ENCODE measurements at places on chromosomes 5 and 9. TPM values are rescaled to one million over a fixed set of nuclear protein-coding genes. Genes with fewer than 3 reads are reported as not detected.

The SEMA5A gene
- 0.12 TPM for total RNA-seq

The GARIN3 gene
- total RNA-seq, result 0.31 TPM

The ALDH1B1 gene
- 31.4 TPM for total RNA-seq

GRCh38 chr5:169695025-169695625 is 58.0 kb downstream of the DOCK2 start:
- no peak for DNase-seq

GRCh38 chr5:13708432-13708831 is 236.1 kb downstream of the DNAH5 start:
- DNase-seq, result no peak

GRCh38 chr9:33778700-33779351 is 16.5 kb upstream of the PRSS3 start:
- DNase-seq, result peak; percentile 27

GRCh38 chr9:32442433-32442832 is 58.0 kb downstream of the ACO1 start:
- DNase-seq, result no peak

GRCh38 chr9:21941337-21941995 is 52.7 kb downstream of the CDKN2A start:
- DNase-seq, result no peak

The PCDHGC5 gene
- not detected for total RNA-seq

- no peak for DNase-seq
Measured at GRCh38 chr9:114250235-114250568, 72.7 kb upstream of the ORM1 start.

GRCh38 chr9:38092656-38093055 is 23.6 kb upstream of the SHB start:
- DNase-seq, result no peak

The SHC3 gene
- not detected for total RNA-seq

DNA sequence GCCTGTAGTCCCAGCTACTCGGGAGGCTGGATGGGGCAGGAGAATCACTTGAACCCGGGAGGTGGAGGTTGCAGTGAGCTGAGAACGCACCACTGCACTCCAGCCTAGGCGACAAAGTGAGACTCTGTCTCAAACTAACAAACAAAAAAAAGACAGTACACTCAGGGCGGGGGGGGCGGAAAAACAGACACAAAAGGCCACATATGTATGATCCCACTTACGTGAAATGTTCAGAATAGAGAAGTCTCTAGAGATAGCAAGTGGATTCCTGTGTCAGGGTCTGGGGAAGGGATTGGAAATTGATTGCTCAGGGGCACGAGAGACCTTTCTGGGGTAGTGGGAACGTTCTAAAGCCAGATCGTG is 9.0 kb upstream of the LCN1 start:
- DNase-seq, result no peak

- no peak for DNase-seq
Measured at GRCh38 chr9:105475302-105475701, 27.5 kb downstream of the FSD1L start.

The PCDHGB4 gene
- 0.18 TPM for total RNA-seq

GRCh38 chr5:59503220-59503619 is 390.3 kb downstream of the PDE4D start:
- no peak for DNase-seq

The TRIP13 gene
- 37.2 TPM for total RNA-seq

DNA sequence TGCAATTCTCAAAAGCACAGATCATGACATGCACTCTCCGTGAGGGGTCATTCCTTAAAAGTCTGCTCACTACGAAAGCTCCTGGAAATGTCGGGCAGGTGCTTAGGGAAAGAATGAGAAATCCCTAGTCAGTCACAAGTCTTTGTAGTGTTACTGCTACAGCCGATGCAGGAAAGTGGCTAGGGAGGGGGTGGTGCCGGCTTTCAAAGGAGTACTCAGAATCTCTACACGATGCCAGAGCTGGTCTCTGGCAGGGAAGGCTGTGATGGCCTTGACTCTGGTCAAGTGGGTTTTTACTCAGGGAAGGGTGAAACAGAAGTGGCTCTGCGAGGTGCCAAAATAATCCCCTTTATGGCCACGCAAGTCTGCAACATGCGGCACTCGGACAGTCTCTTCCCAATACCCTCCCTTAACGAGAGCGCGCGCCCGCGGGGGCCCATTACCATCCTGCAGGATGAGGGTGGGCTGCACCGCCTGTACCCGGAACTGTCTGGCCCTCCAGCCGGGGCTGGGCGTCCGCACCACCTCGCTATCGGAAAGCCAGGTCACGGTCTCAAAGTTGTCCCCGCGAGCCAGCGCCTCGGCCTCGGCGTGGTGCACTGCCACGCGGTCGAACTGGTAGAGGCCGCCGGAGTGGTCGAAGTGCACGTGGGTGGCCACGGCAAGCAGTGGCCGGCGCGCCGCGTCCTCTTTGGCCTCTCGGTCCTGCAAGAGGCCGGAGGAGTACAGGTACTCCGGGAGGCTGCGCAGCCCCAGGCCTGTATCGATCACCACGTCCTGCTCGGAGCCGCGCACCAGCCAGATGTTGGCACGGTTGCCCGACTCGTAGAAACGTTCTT is 956 bp downstream of the MBLAC2 start:
- peak; percentile 14 for DNase-seq

The WDR38 gene
- total RNA-seq, result not detected

The NUTM2F gene
- not detected for total RNA-seq

DNA sequence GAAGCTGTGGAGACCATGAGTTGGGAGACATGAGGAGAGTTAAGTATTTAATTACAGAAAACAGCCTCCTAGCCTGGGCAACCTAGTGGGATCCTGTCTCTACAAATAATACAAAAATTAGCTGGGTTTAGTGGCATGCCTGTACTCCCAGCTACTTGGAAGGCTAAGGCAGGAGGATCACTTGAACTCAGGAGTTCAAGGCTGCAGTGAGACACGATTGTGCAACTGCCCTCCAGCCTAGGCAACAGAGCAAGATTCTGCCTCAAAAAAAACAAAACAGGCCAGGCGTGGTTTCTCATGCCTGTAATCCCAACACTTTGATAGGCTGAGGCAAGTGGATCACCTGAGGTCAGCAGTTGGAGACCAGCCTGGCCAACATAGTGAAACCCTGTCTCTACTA is 52.6 kb downstream of the AQP7 start:
- DNase-seq, result no peak

The FYB1 gene
- 100 TPM for total RNA-seq

The ATOSB gene
- 5.4 TPM for total RNA-seq

DNA sequence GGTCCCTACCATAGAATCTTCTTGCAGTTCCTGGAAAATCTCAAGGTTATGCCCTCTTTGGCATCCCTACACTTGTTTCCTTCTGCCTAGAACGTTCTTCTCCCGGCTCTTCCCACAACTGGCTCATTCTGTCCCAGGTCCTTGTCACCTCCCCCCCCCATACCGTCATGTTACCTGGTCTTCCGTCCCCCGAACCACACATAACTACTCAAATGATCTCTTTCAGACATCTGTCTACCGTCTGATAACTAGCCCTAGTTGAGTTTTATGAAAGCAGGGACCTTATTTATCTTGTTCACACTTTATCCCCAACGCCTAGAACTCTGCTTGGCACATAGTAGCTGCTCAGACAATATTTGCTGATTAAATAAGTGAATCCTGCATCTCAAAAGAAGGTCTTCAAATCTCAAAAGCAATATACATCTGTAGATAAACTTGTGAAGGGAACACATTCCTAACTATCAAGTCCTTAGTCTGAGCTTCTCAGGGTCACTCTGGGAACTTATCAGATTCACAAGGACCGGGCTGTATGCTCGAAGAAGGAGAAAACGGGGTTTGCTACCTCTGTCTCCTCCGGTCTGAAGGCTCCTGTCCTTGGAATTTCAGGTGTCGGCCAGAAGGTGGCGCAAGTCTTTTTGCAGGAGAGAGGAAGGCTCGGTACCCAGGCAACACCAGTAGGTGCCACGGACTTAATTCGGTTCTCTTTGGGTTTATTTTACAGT is 30.0 kb downstream of the LCP2 start:
- peak; percentile 66 for DNase-seq

The FAM219A gene
- total RNA-seq, result 14.7 TPM

The LRRTM2 gene
- total RNA-seq, result 0.12 TPM

The DNAJC25 gene
- total RNA-seq, result 5.8 TPM

Data from activated T-helper 1 cell treated with anti-CD3 and anti-CD28 coated beads, Interleukin-12 subunit alpha, Interleukin-12 subunit beta, Interleukin-2, Interleukin-4 antibody, amounts not matched to agents 30 ng/mL and 10 ng/mL and 1 ng/mL, durations not matched to agents 14 hours and 24 hours and 36 hours (primary cell).